Testis (tissue), 5 donors: ENCODE measurements at places on chromosomes 5 and 9. TPM values are rescaled to one million over a fixed set of nuclear protein-coding genes. Genes with fewer than 3 reads are reported as not detected.

DNA sequence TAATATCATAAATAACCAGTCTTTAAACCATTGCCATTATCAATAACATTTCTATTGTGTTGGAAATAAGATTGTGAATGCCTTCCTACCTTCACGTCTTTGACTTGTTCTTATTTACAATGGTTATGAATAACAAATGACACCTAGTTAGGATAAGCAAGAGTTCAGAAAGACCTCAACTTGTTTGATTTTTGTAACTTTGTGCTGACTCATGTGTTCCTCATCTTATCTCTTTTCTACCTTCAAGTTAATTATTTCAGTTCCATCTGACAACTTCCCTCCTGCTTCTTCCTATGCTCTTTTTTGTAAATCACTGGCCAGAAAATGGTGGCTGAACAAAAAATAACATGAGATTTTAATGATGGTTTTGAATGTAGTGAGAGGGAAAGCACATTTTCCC is 538.5 kb upstream of the TUSC1 start:
- DNase-seq: no peak
- no peak overlapping the region for H3K4me3 ChIP-seq
- no peaks in the 10 kb centered on the region for H3K4me1 ChIP-seq
- H3K27me3 ChIP-seq: no peaks in the 10 kb centered on the region
- H3K36me3 ChIP-seq: no peaks in the 10 kb centered on the region

DNA sequence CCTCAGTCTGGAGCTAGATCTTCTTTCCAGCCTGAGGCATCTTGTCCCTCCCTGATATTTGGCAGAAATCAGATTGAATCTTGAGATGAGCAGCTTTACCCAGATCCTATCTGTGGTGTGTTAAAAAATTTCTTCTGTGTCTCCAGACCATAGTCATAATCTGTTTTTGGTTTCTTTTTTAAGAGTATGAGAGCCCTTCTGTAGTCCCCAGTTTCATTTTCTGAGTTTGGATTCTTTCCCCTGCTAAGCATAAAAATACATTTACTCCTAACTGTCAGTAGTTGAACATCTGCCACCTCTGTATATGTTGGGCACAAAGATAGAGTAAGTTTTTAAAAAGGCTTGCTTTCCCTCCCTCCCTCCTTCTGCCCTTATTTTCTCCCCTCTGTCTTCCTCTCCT is 137.7 kb downstream of the CNTLN start:
- no peaks in the 10 kb centered on the region for H3K4me1 ChIP-seq
- H3K27me3 ChIP-seq: no peaks in the 10 kb centered on the region
- no peak overlapping the region for H3K4me3 ChIP-seq
- H3K27ac ChIP-seq: no peak overlapping the region

SPDL1 gene
- 28.3 TPM for total RNA-seq

SLC34A1 gene
- total RNA-seq: not detected

- peaks cover 94% of the 10 kb centered on the region for H3K4me1 ChIP-seq
- DNase-seq: peak; percentile 55
- no peaks in the 10 kb centered on the region for H3K27me3 ChIP-seq
- H3K27ac ChIP-seq: peak overlapping the region; percentile 90
- H3K36me3 ChIP-seq: no peaks in the 10 kb centered on the region
- no peak overlapping the region for H3K4me3 ChIP-seq
These were observed 48.2 kb downstream of the RXRA start for GRCh38 chr9:134374301-134375010.

DNA sequence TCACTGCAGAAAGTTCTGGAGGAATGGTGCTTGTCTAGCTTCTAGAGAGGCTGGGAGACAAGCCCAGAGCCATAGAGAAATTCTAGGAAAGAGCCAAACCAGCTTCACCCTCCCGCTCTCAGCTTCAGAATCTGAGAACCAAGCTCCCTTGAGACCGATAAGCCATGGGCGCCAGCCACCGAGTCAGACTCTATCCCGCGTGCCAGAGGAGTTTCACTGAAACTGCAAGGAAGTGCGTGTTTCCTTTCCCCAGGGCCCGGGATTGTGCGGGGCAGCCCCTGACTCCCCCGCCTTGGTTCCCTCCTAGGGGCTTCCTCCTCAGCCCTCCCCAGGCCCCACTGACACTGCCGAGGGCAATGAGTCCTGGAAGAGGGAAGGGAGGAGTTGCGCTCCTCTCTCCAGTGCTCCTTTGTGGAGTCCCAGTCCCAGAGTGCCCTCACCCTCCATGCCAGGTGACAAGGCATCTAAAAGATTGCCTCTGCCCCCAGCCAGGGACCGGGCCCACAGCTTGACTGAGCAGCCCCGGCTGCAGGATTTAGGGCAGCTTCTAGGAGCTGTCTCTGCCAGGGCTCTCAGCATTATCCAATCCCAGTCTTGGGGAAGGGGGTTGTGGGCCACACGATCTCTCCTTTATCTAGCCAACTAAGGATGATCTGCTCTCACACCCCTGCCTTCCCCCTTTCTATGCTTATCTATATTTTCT is 18.4 kb upstream of the TCF7 start:
- H3K27ac ChIP-seq: no peak overlapping the region
- H3K27me3 ChIP-seq: no peaks in the 10 kb centered on the region
- no peaks in the 10 kb centered on the region for H3K4me1 ChIP-seq
- H3K36me3 ChIP-seq: no peaks in the 10 kb centered on the region
- no peak overlapping the region for H3K4me3 ChIP-seq

- DNase-seq: no peak
- H3K4me3 ChIP-seq: no peak overlapping the region
- H3K36me3 ChIP-seq: no peaks in the 10 kb centered on the region
- no peak overlapping the region for H3K27ac ChIP-seq
- H3K27me3 ChIP-seq: no peaks in the 10 kb centered on the region
- no peaks in the 10 kb centered on the region for H3K4me1 ChIP-seq
These were observed 318.4 kb downstream of the PSAT1 start for GRCh38 chr9:78615372-78615771.

WDR5 gene
- 52.4 TPM for total RNA-seq

- no peaks in the 10 kb centered on the region for H3K36me3 ChIP-seq
- no peak for DNase-seq
- H3K27me3 ChIP-seq: no peaks in the 10 kb centered on the region
- H3K4me3 ChIP-seq: peak overlapping the region; percentile 54
- peak overlapping the region; percentile 83 for H3K27ac ChIP-seq
These were observed 158.1 kb upstream of the IER5L start for GRCh38 chr9:129336130-129336528.

GRXCR2 gene
- total RNA-seq: 0.31 TPM

MARCOL gene
- total RNA-seq: not detected

ZBTB6 gene
- 9.1 TPM for total RNA-seq

GRCh38 chr9:25733336-25733982 is 55.2 kb upstream of the TUSC1 start:
- no peak overlapping the region for H3K27ac ChIP-seq
- no peaks in the 10 kb centered on the region for H3K36me3 ChIP-seq
- no peak for DNase-seq
- no peaks in the 10 kb centered on the region for H3K27me3 ChIP-seq

- H3K27me3 ChIP-seq: no peaks in the 10 kb centered on the region
- peaks cover 7% of the 10 kb centered on the region for H3K4me1 ChIP-seq
- DNase-seq: peak; percentile 64
- no peak overlapping the region for H3K27ac ChIP-seq
- no peak overlapping the region for H3K4me3 ChIP-seq
These were observed 5.4 kb upstream of the HBEGF start for GRCh38 chr5:140351609-140352334.

- H3K36me3 ChIP-seq: no peaks in the 10 kb centered on the region
- H3K4me3 ChIP-seq: no peak overlapping the region
- H3K4me1 ChIP-seq: peaks cover 5% of the 10 kb centered on the region
- H3K27me3 ChIP-seq: no peaks in the 10 kb centered on the region
- H3K27ac ChIP-seq: no peak overlapping the region
These were observed 19.7 kb downstream of the CD180 start for GRCh38 chr5:67176936-67177335.

GRCh38 chr9:18296702-18297055 is 177.3 kb upstream of the ADAMTSL1 start:
- peaks cover 12% of the 10 kb centered on the region for H3K4me1 ChIP-seq
- no peak overlapping the region for H3K27ac ChIP-seq

- H3K4me1 ChIP-seq: no peaks in the 10 kb centered on the region
- H3K36me3 ChIP-seq: no peaks in the 10 kb centered on the region
- DNase-seq: no peak
- no peak overlapping the region for H3K4me3 ChIP-seq
These were observed 135.1 kb downstream of the SLC25A46 start for GRCh38 chr5:110873773-110874437.

DNA sequence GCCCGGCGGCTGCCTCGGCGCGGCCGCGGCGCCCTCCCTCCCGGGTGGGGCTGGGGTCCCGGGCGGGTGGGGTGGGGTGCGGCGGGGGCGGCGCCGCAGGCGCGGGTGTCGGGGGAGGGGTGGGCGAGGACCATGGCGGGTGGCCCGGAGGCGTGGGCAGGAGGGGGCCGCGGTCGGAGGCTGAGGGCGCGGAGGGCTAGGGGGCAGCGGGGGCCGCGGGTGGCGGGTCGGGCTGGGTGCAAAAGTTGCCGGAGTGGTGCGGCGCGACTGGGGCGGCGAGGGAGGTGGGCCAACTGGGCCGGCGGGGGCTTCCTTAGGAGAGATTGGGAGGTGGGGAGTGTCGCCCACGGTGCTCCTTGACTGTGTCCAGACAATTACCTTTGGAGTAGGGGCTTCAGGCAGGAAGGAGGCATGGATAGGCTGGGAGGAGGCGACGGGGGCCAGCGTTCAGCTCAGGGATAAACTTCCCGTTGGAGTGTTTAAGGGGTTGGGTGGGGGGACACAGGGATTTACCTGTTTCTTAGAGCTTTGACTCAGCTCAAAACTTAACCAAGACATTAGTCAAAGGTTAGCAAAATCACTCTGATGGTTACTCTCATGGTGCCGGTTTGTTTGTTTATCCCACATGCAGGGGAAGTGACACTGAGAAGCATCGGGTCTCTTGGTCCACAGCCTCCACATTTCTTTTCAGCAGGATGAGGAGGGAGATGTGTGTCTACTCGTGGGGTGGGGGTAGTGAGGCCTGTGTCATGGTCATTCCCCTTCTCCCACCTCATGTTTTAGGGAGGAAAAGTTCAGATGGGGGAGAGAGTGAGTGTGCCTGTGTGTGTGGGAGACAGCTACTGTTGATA is 859 bp downstream of the CSNK1G3 start:
- H3K36me3 ChIP-seq: no peaks in the 10 kb centered on the region
- H3K4me3 ChIP-seq: peak overlapping the region; percentile 76
- peak; percentile 64 for DNase-seq
- peak overlapping the region; percentile 76 for H3K27ac ChIP-seq

- no peaks in the 10 kb centered on the region for H3K36me3 ChIP-seq
- H3K4me1 ChIP-seq: no peaks in the 10 kb centered on the region
- H3K27me3 ChIP-seq: no peaks in the 10 kb centered on the region
- H3K27ac ChIP-seq: no peak overlapping the region
- H3K4me3 ChIP-seq: no peak overlapping the region
These were observed 59.0 kb downstream of the PTTG1 start for GRCh38 chr5:160480652-160481051.

DNA sequence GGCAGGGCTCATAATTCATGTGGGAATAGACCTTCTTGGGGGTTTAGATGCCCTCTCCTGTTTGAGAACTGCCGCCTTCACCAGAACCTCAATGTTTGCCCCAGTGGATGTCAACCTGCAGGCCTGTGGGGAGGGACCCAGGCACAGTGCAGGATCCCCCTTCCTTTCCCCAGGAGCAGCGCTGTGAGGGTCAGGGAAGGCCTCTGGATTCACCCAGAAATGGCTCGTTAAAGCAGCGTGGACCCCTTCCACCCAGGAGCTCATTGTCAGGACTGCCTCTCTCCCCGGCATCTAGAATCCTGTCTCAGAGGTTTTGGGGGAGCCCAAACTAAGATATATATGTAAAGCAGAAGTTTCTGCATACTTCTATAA is 188.3 kb downstream of the GADD45G start:
- no peaks in the 10 kb centered on the region for H3K36me3 ChIP-seq
- no peaks in the 10 kb centered on the region for H3K27me3 ChIP-seq
- H3K4me3 ChIP-seq: no peak overlapping the region
- DNase-seq: no peak

- no peak for DNase-seq
- no peaks in the 10 kb centered on the region for H3K36me3 ChIP-seq
- H3K27me3 ChIP-seq: no peaks in the 10 kb centered on the region
- H3K4me1 ChIP-seq: no peaks in the 10 kb centered on the region
These were observed 53.7 kb upstream of the FAM120A start for GRCh38 chr9:93397661-93398373.

- DNase-seq: no peak
- H3K4me3 ChIP-seq: no peak overlapping the region
- no peaks in the 10 kb centered on the region for H3K36me3 ChIP-seq
- H3K27me3 ChIP-seq: no peaks in the 10 kb centered on the region
- no peak overlapping the region for H3K27ac ChIP-seq
- H3K4me1 ChIP-seq: no peaks in the 10 kb centered on the region
These were observed 550.1 kb upstream of the CDH18 start for GRCh38 chr5:20537911-20538703.

TRIM36 gene
- 289 TPM for total RNA-seq

DNA sequence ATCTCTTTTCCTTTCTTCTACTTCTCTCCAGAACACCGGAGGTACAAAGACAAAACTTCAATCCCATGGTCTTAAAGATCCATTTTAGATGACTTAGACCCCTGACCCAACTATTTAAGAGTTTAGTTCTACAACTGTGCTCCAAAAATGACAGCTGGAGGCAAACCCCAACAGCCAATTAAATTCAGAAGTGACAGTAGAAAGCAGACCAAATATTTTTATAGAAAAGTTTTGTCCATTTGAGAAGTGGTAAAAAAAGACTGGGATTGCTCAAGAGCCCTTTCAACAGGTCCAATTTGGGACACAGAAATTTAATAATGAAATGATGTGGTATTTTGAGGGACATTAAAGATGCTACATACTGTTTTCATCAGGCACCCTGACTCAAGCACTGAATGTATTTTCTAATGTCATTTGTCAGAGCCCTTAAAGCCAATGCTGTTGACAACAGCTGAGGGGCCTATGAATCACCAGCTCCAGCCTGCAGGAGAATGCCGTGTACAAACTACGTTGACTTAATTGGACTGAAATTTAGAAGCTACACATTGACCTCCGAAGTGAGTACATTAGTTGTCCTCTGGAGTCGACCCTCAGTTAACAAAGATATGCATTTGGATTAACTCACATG is 147.5 kb upstream of the PIK3R1 start:
- no peaks in the 10 kb centered on the region for H3K36me3 ChIP-seq
- H3K27me3 ChIP-seq: no peaks in the 10 kb centered on the region
- no peak for DNase-seq
- no peak overlapping the region for H3K27ac ChIP-seq
- H3K4me1 ChIP-seq: no peaks in the 10 kb centered on the region
- H3K4me3 ChIP-seq: no peak overlapping the region

GRCh38 chr9:81855538-81855937 is 72.7 kb upstream of the SPATA31D4 start:
- H3K36me3 ChIP-seq: no peaks in the 10 kb centered on the region
- no peaks in the 10 kb centered on the region for H3K27me3 ChIP-seq
- H3K27ac ChIP-seq: no peak overlapping the region
- no peaks in the 10 kb centered on the region for H3K4me1 ChIP-seq
- no peak for DNase-seq
